Umbilical cord (tissue), 2 donors: ENCODE measurements at places on chromosomes 1 and 21.

DNA sequence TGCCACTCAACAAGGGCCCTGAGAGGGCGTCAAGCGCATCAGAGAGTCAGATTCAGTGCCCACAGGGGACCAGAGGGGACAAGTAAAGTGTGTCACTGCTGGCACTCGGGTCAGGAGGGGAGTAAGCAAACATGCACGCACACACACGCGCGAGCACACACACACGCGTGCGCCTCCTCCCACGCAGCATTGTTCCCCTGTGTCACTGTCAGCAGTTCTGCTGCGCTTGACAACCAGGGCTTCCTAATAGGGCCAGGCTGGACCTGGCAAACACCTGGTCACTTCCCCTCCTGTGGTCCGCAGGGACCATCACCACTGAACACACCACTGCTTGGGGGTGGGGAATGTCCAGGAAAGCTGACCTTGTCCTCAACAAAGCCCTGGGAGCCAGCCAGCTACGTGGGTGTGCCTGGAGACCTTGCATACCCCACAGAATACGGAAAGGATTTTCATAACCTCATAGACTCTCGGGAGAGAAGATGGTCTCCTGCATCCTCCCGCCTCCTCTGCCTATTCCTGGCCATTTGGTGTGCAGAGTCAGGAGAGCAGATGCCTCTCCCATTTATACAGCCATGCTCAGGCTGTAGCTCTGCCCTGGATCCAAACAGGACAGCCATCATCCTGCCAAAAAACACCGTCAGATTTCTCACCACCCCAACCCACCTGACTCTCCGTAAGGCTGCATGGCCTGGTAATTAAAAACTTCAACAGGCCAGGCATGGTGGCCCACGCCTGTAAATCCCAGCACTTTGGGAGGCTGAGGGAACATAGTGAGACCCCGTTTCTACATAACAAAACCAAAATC lies 73.2 kb downstream of the SSBP3 start:
- DNase-seq: no peak

DNA sequence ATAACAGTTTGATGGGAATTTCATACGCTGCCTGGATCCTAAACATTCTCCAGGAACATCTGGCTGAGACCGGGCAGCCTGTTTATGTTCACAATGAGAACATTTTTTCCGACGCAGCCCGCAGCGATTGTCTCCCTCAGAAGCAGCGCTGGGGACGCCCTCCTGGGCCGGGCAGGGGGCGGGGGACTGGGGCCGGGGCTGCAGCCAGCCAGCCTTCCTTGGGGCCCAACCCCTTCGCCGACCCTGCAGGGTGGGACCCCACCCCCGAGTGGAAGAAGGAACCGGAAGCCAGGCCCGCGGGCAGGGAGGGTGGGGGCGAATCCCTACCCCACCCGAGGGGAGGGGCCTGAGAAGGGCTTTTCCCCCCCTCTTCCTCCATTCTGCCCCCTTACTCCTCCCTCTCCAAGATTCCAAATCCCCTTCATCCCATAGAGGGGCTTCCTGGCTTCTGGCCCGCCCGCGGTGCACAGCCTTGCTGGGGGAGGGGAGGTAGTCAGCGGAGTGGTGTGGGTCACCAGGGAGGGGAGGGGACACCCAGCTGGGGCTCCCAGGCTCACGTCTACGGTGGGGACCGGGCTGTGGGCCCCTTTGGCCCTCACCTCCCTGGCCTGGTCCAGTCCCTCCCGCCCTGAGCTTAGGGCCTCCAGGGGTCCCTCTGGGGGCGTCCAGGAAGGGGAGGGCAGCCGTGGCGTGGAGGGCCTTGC lies 60.6 kb downstream of the WNT9A start:
- DNase-seq: peak; percentile 96

DNA sequence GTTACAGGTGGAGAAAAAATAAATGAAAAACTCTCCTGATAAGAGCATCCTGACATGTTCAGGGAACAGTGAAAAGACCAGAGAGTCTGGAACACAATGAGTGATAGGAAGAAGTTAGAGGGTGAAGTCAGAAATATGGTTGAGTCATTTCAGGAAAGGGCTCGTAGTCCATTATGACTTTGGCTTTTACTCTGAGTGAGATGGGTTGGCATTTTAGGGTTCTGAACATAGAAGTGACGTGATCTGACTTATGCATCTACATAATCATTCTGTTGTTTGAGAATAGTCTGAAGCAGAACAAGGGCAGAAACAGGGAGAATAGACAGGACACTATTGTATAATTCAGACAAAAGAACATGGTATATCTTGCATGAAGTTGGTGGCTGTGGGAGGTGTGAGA lies 5.8 kb downstream of the HMCN1 start:
- no peak for DNase-seq

DNA sequence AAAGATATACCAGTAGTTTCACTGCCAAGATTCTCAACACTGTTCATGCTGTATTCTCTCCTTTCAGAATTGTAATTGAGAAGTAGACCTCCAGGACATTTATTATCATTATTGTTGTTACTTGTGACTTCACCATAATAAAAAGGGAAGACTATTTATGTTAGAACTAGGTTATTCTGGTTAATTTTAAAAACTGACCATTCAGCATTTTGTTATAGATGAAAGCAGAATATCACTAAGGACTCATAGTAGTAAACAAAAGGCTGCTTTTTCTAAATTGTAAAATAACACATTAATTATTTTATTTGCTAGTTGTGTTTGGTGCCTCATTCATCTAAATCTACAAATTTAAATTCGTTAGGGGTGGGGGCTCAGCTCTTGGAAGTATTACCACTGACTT lies 210.4 kb downstream of the PATJ start:
- DNase-seq: no peak

DNA sequence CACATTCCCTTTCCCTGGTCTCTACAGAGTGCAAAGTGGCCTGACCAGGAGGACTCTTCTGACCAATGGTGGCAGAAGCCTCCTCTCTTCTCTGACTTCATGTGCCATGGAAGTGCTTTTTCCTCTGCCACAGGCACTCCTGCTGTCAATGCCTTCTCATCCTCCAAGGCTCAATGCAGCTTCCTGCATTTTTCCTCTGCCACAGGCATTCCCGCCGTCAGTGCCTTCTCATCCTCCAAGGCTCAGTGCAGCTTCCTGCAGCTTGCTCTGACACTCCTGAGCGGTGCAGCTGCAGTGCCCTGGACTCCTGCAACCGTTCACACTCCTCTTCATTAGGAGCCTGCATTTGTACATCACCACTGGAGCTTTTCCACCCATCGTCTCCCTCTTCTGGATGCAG lies 4.7 kb upstream of the ADARB1 start:
- DNase-seq: no peak

DNA sequence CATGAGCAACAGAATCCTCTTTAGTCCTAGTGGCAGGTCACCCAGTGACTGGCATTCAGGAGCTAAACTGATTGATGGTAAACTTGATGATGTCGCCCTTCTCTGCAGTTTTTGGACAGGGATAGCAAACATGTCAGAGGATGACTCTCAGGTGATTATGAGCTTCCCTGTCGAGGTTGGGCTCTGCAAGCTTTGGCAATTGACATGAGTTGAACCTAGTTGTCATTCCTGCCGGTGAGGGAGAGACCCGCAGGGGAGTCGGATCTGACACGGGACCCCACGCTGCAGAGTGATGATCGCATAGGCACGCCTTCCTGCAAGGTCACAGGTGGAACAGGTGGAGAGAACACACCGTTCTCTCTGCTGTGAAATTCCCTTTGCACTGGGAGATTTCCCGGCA lies 438.0 kb upstream of the VAMP3 start:
- no peak for DNase-seq

DNA sequence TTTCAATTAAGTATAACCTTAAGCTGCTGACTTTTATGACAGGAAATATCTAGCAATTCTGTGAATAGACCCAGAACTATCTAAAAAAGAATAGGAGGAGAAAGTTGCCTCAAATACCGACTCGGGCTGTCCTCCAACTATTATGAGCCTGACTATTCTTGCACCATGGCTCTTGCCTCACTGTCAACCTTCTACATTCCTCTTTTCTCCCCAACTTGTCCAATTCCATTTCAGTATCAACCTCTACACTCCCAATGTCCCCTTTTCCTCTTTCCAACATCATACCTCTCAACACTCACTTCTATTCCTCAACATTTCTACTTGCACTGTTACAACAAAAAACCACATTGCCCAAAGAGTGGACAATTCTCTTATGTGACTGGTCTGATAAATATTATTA lies 2.3 kb downstream of the ZZZ3 start:
- DNase-seq: no peak

DNA sequence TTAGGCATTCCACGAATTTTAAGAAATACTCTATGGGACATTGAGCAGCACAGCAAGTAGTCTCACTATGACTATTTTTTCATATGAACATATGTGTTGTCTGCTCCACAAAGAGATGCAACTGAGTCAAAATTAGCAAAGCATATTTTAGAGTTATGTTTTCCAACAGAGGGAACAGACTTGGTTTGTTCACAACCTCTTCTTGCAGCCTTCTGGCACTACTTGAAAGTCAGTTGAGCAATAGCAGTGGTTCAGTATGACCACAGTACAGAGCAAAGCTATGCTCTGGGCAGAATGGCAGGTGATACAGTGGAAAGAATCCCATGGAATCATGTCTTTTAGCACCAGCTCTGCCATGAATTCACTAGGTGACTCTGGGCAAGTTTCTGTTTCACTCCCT lies 5.2 kb downstream of the CCN1 start:
- peak; percentile 52 for DNase-seq

DNA sequence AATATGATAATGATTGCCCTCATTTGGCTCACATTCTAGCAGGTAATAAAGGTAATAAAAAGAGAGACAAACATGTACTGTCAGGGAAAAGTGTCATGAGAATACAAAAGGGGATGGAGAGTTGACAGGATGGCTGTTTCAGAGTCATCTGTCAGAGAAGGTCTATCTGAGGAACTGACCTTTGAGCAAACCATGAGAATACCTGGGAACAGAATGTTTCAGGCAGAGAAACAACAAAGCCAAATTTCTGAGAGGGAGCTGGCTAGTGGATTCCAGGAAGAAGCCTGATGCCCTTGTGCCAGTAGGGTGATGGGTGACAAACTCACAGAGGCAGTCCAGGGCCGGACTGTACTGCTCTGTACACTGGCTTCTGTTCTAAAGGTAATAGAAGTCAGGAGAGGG lies 107.2 kb downstream of the C1orf21 start:
- DNase-seq: no peak

GRCh38 chr1:41955461-41956159 lies 36.9 kb upstream of the HIVEP3 start:
- peak; percentile 53 for DNase-seq

- no peak for DNase-seq
These were observed 59.5 kb downstream of the C21orf91 start for GRCh38 chr21:17759511-17760178.

- DNase-seq: no peak
These were observed 11.0 kb upstream of the PLA2G2C start for GRCh38 chr1:20197329-20197791.

DNA sequence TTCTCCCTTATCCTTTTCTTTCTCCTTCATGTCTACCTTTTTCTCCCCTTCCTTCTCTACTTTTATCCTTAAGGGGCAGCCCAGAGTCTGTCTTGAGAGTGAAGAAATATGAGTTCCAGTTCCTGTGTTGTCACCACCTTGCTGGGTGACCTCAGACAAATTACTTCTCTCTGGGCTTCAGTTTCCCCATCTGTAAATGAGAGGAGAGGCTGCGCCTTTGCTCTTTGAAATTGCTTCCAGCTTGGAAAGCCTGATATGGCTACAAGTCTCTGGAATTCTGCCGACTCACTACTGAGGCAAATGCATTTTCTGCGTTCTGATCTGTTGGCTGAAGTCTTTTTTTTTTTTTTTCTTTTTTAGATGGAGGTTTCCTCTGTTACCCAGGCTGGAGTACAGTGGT lies 119.2 kb downstream of the SYF2 start:
- DNase-seq: no peak

- no peak for DNase-seq
These were observed 38.9 kb downstream of the PLPP3 start for GRCh38 chr1:56540467-56540866.

DNA sequence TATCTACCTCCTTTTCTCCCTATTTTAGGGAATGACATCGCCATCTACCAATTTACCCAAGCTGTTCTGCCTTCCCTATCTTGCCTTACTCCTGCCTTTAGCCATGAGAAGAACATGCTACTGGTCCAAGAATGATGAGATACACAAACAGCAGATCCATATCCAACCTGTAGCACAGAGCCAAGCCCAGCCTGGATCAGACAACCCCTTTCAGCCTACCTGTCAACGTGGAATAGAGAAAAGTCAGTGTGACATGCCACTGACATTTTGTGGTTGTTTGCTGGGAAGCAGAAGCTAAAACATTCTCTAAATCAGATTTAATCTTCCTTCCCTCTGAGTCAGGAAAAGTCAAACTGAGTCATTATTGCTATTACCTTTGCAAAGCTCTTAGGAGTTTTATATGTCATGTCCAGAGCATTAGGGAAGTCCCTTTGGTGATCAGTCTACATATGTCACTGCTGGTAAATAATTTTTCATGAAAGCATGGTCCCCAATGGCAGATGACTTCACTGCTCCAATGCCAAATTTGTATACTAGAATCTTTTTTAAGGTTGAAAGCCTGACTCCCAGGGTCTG lies 143.1 kb downstream of the TPR start:
- DNase-seq: no peak
